Cortex of kidney (tissue), 1 donor: ENCODE measurements at places on chromosomes 3 and 15.

GRCh38 chr15:48936666-48937065 lies 27.1 kb downstream of the SHC4 start:
- no peak for DNase-seq

DNA sequence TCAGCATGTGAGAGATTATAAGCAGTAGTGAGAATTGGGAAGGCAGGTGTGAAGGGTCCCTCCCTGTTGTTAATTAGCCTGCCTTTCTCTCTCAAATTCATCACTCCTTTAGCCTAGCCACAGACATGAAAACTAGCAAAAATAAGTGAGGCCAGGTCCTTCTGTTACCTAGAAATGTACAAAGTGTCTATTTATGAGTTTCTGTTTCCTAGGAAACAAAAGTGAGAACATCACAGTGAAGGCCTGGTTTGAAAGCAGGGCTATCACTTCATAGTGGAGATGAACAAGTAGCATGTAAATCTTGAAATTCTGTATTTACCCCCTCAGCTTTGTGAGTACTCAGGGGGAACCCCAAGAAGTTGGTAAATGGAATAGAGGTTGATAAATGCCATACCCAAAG lies 78.2 kb upstream of the UMPS start:
- no peak for DNase-seq

- DNase-seq: no peak
Measured at GRCh38 chr3:177596248-177596815, 399.1 kb upstream of the TBL1XR1 start.

DNA sequence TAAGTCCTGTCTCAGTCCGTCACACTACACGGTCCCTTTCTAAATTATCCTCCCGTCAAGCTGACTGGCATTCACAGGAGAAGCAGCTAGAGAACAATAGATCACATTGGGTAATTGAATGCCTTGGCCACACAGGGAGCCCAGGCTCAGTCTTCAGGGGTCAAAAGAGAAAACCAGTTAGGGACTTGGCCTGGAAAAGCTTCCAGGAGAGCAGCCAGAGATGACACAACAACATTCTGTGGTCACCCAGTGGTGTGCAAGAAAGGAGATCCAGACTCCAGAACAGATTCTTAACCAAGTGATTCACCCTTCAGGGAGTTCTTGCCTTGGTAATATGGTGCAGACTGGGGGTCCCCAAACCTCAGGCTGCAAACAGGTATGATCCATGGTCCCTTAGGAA lies 15.9 kb downstream of the ARHGAP31 start:
- no peak for DNase-seq

DNA sequence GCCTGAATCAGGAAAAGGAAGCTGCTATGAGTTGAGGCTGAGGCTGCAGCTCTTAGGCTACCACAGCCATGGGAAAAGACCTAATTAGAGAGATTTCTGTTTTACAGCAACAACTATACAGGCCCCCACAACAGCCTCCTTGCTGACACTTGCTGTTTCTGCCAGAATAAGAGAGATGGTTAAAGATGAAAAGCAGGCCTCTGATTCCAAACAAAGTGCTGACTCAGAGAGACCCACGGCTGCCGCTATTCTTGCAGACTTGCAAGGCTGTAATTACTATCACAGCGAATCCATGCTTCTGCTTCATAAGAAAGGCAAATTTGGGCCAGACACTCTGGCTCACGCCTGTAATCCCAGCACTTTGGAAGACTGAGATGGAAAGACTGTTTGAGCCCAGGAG lies 41.8 kb downstream of the MCF2L2 start:
- no peak for DNase-seq

- no peak for DNase-seq
Measured at GRCh38 chr3:177050501-177051237, 146.6 kb downstream of the TBL1XR1 start.

GRCh38 chr3:63352008-63352279 lies 73.8 kb downstream of the SYNPR start:
- DNase-seq: no peak

DNA sequence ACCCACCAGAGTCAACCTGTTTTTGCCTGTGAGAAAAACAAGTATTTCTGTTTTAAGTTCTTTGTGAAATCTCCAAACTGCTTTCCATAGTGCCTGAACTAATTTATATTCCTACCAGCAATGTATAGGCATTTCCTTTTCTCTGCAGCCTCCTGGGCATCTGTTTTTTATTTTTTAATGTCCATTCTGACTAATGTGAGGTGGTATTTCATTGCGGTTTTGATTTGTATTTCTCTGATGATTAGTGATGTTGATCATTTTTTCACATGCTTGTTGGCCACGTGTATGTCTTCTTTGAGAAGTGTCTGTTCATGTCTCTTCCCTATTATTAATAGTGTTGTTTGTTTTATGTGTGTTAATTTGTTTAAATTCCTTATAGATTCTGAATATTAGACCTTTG lies 820.5 kb downstream of the MCTP2 start:
- no peak for DNase-seq

DNA sequence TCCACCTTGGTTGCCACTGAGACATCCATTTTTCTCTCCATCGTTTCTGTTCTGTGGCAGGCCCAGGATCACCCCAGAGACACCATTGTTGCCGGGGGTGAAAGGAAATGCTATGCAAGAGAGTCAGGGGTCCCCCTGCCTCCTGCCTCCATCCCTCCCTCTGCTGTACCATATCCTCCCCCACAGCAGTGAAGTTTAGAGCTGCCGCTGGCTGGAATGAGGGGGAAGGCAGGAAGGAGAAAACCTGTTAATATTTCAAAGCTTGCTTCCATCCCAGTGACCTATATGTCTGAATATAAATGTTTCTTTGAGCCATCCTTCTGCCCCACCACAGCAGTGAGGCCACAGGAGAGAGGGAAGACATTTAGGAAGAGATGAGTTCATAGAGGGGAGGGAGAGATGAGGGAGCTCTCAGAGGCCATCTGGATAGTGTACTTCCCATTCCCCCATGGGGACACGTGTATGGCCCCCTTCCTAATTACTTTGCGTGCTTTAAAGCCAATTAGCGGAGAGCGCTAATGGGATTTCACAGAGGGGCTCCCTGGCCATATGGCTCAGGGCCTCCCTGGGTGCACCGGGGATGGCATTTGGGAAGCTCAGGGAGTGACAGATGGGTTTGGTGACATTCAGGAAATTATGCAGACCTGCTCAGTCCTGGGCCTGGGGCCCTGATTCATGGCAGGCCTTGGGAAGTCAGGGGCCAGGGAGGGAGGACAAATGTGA lies 40.4 kb upstream of the CHRNB4 start:
- no peak for DNase-seq

- DNase-seq: no peak
Measured at GRCh38 chr3:186216900-186217819, 108.3 kb upstream of the ETV5 start.

- DNase-seq: no peak
Measured at GRCh38 chr3:23644676-23645075, 161.1 kb upstream of the UBE2E1 start.

GRCh38 chr15:69891070-69891536 lies 206.6 kb downstream of the TLE3 start:
- DNase-seq: no peak

DNA sequence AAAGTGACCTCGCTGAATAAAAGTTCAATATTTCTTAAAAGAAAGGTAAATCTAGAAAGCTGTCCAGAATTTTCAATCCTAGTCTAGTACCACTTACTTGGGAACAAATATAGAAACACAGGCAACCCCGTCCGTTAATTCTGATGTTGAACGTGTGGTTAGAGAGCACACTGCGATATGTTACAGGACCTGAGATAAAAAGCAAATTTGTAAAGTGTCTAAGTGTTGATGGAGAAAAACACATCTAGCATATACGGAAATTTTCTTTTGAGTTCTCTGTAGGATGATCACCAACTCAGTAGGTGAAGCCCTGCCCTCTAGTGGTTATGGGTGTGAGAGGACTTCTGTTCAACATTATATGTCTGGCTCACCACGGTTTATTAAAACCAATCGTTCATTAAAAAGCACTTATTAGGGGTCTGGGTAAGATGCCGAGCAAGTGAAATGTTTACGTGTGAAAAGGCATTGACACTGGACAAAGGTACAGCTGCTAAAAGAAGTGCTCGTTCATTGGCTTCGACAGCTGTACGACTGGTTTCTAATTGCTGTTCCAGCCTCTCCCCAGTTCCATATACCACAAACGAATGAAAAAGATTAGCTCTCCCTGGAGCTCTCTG lies 1.0 kb upstream of the ATP2C1 start:
- no peak for DNase-seq

DNA sequence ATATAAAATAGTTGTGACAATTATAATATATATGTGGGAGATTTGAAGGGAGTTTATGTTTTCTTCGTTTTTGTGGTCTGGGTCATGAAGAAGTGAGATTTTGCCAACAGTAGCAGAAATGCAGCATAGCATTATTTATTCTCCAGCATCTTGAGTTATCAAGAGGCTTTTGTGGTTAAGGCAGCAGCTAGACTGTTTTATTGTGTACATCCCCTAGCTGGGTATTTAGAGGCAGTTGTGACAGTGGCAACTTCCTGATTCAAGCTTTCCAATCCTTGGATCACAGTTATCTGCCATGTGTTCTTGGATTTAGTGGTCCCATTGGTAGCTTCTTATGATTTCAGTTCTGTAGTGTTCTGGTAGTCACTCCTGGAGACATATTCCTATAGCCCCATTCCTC lies 29.0 kb downstream of the ARIH1 start:
- no peak for DNase-seq

GRCh38 chr3:70531063-70531657 lies 218.7 kb upstream of the MDFIC2 start:
- DNase-seq: no peak

GRCh38 chr15:33234020-33234461 lies 39.5 kb upstream of the FMN1 start:
- no peak for DNase-seq

- DNase-seq: no peak
Measured at GRCh38 chr3:176375519-176375918, 821.8 kb downstream of the TBL1XR1 start.

DNA sequence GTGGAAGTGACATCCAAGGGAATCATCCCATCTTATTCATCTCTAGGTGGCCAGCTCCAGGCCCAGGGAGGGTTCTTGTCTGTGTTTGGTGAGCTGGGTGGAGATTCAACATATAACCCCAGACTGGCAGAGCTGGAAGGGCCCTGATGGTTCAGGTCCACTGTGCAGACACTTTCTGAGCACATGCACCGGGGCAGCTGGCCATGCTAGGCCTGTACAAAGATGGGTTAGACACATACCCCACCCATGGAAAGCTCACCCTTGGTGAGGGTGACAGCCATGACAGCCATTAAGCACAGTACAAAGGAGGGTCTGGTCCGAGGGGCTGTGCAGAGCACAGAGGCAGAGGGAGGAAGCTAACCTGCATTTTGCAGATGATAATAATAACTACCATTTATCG lies 100.4 kb downstream of the CORO2B start:
- DNase-seq: no peak

DNA sequence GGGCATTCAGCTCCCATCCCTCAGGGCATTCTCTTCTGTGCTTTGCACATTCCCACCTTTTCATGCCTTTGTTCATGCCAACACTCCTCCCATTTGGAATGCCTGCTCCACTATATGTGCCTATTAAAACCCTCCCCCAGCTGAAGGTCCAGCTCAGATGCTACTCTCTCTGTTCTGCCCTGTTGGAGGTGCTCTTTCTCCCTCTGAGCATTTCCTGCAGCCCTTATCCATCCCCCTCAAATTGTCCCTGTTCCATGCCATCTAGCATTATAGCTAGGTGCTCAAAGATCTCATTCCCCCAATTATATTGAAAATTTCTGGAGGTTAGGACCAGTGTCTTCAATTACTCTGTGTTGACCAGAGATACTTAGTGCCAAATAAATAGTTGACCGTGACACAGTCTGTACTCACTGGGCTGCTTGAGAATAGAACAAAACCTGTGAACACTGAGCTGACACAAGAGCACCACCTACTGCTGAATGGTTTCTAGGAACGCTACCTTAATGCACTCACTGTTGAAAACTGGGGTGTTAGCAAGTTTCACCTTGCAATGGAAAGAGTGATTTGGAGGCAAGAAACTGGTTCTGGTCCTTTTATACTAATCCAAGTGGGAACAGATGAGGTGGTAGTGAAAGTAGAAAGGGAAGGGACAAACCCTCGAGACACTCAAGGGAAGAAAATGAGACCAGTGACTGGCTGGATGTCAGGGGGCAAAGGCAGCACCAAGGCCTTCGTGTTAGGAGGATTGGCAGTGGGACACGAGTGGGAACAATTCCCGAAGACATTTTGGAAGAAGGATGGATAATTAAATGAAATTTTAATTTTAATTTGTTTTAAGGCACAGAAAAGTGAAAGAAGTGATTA lies 289.8 kb upstream of the ROPN1 start:
- no peak for DNase-seq

- DNase-seq: no peak
Measured at GRCh38 chr3:50559702-50560101, 7.8 kb downstream of the C3orf18 start.

DNA sequence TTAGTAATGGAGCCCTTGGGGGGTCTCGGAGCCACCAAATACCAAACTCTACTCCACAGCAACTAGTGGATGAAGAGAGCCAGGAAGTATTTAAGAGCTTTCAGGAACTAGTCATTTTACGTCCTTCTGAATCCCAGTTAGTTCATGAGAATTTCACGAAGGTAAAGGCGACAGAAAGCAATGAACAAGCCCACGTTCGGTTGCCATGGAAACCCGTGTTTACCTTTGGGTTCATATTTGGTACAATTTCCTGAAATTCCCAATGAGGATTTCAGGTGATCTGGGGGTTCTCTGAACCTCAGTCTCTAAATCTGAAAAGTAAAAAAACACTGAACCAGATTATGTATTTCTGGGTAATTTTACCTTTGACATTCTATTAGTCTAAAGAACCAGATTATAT lies 93.0 kb downstream of the BDH1 start:
- DNase-seq: no peak

GRCh38 chr3:56593455-56594158 lies 36.6 kb downstream of the CCDC66 start:
- DNase-seq: no peak

- no peak for DNase-seq
Measured at GRCh38 chr3:30004481-30004880, 601.9 kb upstream of the TGFBR2 start.

- no peak for DNase-seq
Measured at GRCh38 chr3:128276577-128277183, 123.4 kb downstream of the EEFSEC start.

DNA sequence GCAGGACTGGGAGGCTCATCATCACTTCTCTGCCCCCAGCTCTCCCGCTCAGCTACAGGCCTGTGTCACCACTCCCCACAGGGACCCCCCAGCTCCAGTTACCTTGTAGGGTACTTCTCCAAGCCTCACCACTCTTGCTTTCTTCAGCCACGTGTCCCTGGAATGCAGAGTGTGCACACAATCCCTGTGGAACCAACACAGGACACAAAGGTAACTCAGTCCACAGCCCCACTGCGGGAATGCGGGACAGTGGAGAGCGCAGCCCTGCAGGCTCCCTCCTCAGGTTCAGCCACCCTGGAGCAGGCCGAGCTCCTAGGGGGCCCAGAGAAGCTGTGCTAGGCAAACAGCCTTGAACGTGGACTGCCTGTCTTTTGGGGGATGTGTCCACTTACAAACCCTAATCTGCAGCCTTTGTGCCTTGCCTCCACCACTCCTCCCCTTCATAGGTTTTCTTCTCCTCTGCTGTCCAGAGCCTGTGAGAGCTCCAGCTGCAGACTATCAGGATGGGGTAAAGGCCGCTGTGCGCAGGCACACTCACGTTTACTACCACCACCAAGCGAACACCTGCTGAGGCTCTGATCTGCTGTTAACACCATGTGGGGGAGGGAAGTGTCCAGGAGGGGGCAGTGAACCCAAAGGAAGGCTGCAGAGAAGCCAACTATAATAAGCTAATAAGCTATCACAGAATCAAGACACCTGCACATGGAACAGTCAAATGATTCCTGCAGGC lies 26.0 kb downstream of the XPC start:
- no peak for DNase-seq
